ENCODE measurements at places on chromosomes 5 and 9.

GRCh38 chr9:15778861-15779260 lies 226.0 kb downstream of the CCDC171 start:
- no peak for DNase-seq

- no peak for DNase-seq
Measured at GRCh38 chr5:176822793-176823481, 12.6 kb downstream of the UNC5A start.

DNA sequence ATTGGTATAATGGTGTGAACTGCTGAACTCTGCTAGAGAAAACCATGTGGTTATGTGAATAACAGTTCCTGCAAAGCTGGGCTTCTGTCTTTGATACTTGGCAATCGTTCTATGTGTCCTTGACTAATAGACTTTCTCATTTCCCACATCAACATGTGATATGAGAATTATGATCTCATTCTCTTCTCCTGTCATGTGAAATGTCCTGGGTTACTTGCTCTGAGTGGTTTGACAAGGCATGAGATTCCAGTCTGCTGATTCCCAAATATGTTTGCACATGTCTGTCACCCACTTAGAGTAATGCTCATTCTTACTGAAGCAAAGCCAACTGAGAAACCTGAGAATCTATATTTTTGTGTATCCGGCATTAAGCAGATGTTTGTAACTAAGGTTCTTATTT lies 141.2 kb downstream of the PARP8 start:
- no peak for DNase-seq

GRCh38 chr9:133713960-133714495 lies 24.1 kb downstream of the SARDH start:
- no peak for DNase-seq

DNA sequence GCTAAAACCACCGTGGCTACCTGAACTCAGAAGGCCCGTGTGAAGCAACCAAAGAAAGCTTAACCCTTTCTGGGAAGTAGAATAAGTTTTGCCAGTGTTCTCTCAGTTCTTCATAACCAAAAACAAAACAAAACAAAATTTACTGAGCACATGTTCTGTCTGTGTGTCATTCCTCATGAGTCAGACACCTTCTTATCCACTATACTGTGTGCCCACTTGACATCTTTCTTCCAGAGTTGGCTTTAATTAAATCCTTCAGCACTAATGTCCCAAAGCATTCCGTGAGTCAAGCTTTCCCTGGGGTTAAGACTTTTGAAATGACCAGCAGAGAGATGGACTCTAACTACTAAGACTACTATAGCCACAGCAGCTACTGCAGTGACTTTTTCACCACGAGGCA lies 61.3 kb downstream of the GLIS3 start:
- DNase-seq = no peak
